ENCODE measurements at places on chromosomes 16 and 17. TPM values are rescaled to one million over a fixed set of nuclear protein-coding genes. Genes with fewer than 3 reads are reported as not detected.

The TPPP3 gene
- 0.95 TPM for total RNA-seq

The KCNJ18 gene
- not detected for total RNA-seq

- no peak within 1 kb of the TSS for H3K4me3 ChIP-seq
- H3K4me1 ChIP-seq, result no peaks in the 10 kb centered on the region
- no peak within 1 kb of the TSS for H3K27ac ChIP-seq
- no peak for DNase-seq
These were observed at the start of gene OR3A2 for GRCh38 chr17:3385869-3386816. TSS of gene OR3A2 (minus strand) at chr17:3386308.

The LRRC37A gene
- total RNA-seq, result 2.7 TPM

The CNGB1 gene
- total RNA-seq, result not detected

GRCh38 chr17:17032131-17032692 lies 10.0 kb upstream of the MPRIP start:
- no peaks in the 10 kb centered on the region for H3K27me3 ChIP-seq
- peaks cover 10% of the 10 kb centered on the region for H3K4me1 ChIP-seq
- peak overlapping the region; percentile 54 for H3K27ac ChIP-seq
- no peak for DNase-seq
- H3K36me3 ChIP-seq, result no peaks in the 10 kb centered on the region

GRCh38 chr16:83926726-83927397 lies 26.2 kb upstream of the OSGIN1 start:
- peaks cover 6% of the 10 kb centered on the region for H3K4me1 ChIP-seq
- peak overlapping the region; percentile 33 for H3K4me3 ChIP-seq
- peak; percentile 60 for DNase-seq
- H3K27me3 ChIP-seq, result no peaks in the 10 kb centered on the region
- H3K36me3 ChIP-seq, result no peaks in the 10 kb centered on the region
- H3K27ac ChIP-seq, result no peak overlapping the region

The WSCD1 gene
- 0.74 TPM for total RNA-seq

DNA sequence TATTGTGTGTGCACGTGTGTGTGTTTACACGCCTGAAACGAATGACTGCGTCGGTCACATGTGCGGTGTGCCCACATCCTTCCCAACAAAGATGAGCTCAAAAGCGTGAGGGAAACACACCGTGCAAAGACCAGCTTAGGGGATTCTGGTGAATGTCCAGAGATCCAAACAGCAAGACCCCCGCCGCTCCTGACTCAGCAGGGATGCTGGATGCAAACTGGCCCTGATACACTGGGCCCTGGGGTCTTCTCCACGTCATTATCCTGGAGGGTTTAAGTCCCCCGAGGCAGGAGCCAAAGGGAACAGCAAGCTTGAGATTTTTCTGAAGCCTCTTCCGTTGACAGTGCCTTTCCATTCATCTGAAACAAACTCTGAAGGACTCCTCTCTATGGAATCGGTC lies 59.2 kb downstream of the TBC1D16 start:
- H3K36me3 ChIP-seq, result no peaks in the 10 kb centered on the region
- H3K4me3 ChIP-seq, result no peak overlapping the region
- no peaks in the 10 kb centered on the region for H3K4me1 ChIP-seq
- no peak for DNase-seq

DNA sequence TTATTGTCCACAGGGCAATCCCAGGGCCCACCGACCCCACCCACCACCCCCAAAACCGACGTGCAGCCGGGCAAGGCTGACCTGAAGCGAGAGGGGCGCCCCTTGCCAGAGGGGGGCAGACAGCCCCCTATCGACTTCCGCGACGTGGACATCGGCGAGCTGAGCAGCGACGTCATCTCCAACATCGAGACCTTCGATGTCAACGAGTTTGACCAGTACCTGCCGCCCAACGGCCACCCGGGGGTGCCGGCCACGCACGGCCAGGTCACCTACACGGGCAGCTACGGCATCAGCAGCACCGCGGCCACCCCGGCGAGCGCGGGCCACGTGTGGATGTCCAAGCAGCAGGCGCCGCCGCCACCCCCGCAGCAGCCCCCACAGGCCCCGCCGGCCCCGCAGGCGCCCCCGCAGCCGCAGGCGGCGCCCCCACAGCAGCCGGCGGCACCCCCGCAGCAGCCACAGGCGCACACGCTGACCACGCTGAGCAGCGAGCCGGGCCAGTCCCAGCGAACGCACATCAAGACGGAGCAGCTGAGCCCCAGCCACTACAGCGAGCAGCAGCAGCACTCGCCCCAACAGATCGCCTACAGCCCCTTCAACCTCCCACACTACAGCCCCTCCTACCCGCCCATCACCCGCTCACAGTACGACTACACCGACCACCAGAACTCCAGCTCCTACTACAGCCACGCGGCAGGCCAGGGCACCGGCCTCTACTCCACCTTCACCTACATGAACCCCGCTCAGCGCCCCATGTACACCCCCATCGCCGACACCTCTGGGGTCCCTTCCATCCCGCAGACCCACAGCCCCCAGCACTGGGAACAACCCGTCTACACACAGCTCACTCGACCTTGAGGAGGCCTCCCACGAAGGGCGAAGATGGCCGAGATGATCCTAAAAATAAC lies 3.0 kb downstream of the SOX9 start:
- H3K27ac ChIP-seq, result peak overlapping the region; percentile 97
- no peak for DNase-seq
- H3K27me3 ChIP-seq, result no peaks in the 10 kb centered on the region

GRCh38 chr17:59257101-59257500 lies 36.8 kb downstream of the GDPD1 start:
- no peak overlapping the region for H3K4me3 ChIP-seq
- no peaks in the 10 kb centered on the region for H3K27me3 ChIP-seq
- no peak for DNase-seq
- no peaks in the 10 kb centered on the region for H3K36me3 ChIP-seq
- no peaks in the 10 kb centered on the region for H3K4me1 ChIP-seq
- H3K27ac ChIP-seq, result no peak overlapping the region

DNA sequence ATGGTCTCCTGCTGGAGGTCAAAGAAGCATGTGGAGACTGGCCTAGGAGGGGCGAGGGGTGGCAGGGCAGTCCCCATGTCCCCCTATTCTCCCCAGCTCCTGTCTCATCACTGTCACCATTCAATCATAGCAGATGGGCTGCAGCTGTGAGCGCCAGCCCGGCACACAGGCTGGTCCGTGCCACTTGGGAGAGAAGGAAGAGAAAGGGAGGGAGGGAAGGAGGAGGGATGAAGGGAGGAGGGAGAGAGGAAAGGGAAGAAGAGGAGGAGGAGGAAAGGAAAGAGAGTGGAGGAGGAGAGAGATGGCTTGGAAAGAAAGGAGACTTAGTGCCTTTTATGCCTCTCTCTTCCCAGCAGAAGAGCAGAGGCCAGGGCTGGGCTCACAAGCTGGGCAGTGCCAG lies 12.4 kb downstream of the NEUROD2 start:
- peaks cover 14% of the 10 kb centered on the region for H3K27me3 ChIP-seq
- no peak for DNase-seq

- no peaks in the 10 kb centered on the region for H3K27me3 ChIP-seq
- peaks cover 17% of the 10 kb centered on the region for H3K36me3 ChIP-seq
- no peak overlapping the region for H3K27ac ChIP-seq
- no peak for DNase-seq
- no peak overlapping the region for H3K4me3 ChIP-seq
These were observed 7.5 kb downstream of the ORC6 start for GRCh38 chr16:46696957-46697356.

DNA sequence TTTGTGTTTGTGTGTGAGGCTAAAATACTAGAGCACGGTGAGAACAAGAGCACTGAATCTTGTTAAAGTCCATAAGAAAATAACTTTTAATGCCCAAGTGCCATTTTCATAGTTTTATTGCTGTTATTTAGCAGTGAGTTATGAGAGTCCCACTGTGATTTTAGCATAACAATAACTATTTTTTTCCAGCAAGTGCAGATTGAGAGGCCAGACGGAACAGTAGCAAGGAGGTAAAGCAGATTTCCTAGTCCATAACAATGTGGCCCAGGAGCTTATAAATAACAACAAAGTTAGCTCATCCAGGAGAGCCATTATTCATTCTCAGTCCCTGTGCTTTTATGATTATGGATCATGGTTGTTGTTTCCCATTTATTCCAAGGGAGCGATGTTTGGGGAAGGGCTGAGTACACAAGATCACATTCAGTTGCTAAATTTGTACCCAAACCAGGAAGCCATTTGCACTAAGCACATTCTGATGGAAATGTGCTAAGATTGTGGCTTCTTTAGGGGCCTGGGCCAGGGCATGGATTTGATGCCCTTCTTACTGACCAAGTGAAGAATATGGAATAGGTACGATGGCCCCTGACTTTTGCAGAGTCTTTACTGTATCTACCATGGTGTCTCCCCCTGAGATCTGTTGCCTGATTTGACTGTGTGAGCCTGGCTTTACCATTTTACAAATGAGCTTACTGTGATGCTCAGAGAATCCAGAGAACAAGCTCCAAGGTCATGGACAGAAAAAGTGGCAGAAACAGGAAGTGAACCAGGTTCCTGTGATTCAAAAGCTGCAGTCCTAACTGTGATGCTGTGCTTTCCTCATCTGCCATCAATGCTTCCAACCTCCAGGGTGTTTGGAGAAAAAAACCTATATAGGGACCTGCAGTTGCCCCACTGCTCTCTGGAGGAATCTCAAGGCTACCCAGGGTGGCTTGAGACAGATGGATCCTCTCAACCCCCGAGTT lies 204.7 kb upstream of the HSBP1 start:
- H3K4me1 ChIP-seq, result no peaks in the 10 kb centered on the region
- no peak overlapping the region for H3K27ac ChIP-seq
- DNase-seq, result no peak
- H3K4me3 ChIP-seq, result no peak overlapping the region
- no peaks in the 10 kb centered on the region for H3K36me3 ChIP-seq

DNA sequence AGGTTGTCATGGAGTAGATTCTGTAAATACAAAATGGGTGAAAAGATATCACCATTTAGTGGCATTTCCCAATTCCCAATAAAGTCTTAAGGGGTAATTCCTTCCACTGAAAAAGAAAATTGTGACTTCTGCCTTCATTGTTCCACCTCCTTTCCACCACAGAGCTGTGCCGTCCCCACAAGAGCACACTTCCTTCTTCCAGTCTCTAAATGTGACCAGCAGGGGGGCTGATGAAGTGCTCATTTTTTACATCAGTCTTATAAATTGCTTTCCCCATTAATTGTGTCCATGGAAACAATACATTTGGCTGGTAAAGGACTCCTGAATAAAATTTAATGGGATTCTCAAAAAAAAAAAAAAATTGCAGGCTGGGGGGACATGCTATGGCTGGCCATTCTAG lies 260.8 kb upstream of the PSMD7 start:
- H3K4me3 ChIP-seq, result no peak overlapping the region
- no peak for DNase-seq
- H3K27ac ChIP-seq, result no peak overlapping the region
- no peaks in the 10 kb centered on the region for H3K27me3 ChIP-seq

DNA sequence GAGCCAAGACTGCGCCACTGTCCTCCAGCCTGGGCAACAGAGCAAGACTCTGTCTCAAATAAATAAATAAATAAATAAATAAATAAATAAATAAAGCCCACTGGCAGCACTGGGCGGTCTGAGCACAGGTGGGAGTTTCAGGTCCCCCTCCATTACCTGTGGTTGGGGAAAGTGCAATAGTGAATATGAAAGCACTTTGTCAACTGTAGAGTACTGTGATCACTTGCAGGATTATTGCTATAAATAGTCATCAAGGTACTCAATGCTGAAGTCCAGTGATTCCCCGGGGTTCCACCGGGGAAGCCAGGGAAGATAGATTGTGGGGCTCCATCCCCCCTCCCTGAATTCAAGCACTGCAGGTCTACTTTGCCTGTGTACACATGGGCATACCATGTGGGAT lies 42.7 kb upstream of the CPNE2 start:
- H3K27ac ChIP-seq, result no peak overlapping the region
- no peaks in the 10 kb centered on the region for H3K4me1 ChIP-seq
- no peaks in the 10 kb centered on the region for H3K36me3 ChIP-seq
- H3K4me3 ChIP-seq, result no peak overlapping the region

GRCh38 chr17:81132197-81132540 lies 33.1 kb upstream of the PVALEF start:
- H3K4me1 ChIP-seq, result peaks cover 2% of the 10 kb centered on the region
- H3K27ac ChIP-seq, result no peak overlapping the region
- no peak for DNase-seq
- H3K4me3 ChIP-seq, result no peak overlapping the region

The CARD14 gene
- total RNA-seq, result not detected

The CES1 gene
- 27.5 TPM for total RNA-seq

DNA sequence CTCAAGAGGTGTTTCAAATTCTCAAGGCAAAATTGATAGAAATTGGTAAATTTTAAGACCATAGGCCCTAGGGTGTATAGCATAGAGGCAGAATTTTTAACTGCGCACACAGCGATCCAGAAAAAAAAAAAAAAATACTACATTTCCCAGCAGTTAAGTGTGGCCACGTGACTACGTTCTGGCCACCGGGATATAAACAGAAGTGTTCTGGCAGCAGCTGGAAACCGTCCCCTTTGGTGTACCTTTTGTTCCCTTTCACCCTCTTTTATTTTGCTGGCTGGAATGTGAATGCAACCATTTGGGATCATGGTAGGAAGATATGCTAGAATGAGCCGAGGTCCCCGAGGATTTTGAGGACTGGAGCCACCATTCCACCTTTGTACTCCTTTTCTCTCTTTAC lies 52.7 kb upstream of the AKAP1 start:
- no peak overlapping the region for H3K4me3 ChIP-seq
- DNase-seq, result no peak
- no peak overlapping the region for H3K27ac ChIP-seq
- H3K36me3 ChIP-seq, result no peaks in the 10 kb centered on the region
- H3K27me3 ChIP-seq, result no peaks in the 10 kb centered on the region

DNA sequence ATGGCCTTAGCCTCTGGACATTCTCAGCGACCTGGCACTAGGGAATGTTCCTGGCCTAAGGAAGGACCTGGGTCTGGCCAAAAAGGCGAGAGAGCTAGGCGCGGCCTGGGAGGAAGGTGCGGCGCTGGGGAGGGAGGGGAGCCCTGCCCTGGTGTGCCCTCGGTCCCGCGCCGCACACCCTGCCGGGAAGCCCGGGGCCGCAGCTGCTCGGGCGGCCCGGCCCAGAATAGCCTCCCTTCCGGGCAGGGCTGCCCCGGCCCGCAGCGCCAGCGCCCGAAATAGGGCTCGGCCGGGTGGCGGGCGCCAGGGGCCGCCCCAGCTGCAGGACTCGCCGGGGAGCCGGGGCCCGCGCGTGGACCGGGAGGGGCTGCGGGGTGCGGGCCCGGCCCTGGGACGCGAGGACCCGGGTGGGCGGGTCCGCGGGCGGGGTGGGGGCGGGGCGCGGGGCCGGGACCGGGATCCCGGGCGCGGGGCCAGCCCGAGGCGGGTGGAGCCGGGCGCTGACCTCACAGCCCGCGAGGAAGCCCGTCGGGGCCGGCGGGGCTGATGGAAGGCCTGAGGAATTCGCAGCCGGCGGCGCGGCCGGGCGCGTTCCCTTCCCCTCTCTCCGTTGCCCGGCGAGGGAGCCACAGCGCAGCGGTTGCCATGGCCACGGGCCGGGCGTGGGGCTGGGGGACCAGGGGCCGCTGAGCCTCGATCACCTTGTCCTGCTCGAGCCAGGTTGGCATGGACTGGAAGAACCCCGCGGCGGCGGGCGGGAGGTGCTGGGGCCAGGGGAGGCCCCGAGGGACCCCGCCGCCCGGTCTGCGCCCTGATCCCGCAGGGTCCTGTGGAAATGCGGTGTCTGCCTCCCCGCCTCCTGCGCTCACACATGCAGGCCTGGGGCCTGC lies 18.1 kb downstream of the SOCS3 start:
- H3K36me3 ChIP-seq, result no peaks in the 10 kb centered on the region
- H3K4me3 ChIP-seq, result peak overlapping the region; percentile 41
- peak overlapping the region; percentile 90 for H3K27ac ChIP-seq
- H3K4me1 ChIP-seq, result peaks cover 61% of the 10 kb centered on the region
- DNase-seq, result no peak

GRCh38 chr16:81275064-81275532 lies 36.6 kb downstream of the BCO1 start:
- H3K4me3 ChIP-seq, result no peak overlapping the region
- no peaks in the 10 kb centered on the region for H3K4me1 ChIP-seq
- no peaks in the 10 kb centered on the region for H3K36me3 ChIP-seq
- DNase-seq, result no peak
- no peak overlapping the region for H3K27ac ChIP-seq
